ENCODE measurements at places on chromosomes 11 and 22.
A peak's percentile ranks its signal among the peaks of the same experiment; 100 is the strongest.

- DNase-seq, result no peak
These were observed 62.2 kb upstream of the B3GAT1 start for GRCh38 chr11:134474070-134474860.

- peak; percentile 83 for DNase-seq
These were observed 11.1 kb downstream of the GRK2 start for GRCh38 chr11:67277231-67277961.

DNA sequence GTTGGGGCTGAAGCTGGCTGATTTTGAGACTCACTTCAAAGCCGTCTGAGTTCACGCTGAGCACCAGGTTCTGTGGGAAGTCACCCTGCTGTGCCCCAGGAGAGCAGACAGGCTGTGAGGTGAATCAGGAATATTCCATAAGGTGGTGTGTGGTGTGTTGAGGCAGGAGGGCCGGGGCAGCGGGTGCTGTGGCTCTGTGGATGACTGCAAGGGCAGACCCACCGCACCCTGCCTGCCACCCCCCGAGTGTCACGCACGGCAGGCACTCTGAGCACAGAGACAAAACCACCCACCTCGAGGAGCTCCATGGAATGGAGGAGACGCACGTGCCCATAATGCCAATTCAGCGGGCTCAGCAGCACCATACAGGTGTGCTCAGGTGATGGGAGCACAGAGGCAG is 147.8 kb downstream of the PKNOX2 start:
- DNase-seq, result no peak

GRCh38 chr11:13448876-13449275 is 14.1 kb downstream of the BTBD10 start:
- no peak for DNase-seq

GRCh38 chr22:25021976-25022711 is 69.6 kb downstream of the KIAA1671 start:
- DNase-seq, result no peak

GRCh38 chr22:24437741-24438328 is 10.4 kb downstream of the ADORA2A start:
- DNase-seq, result no peak
